Stimulated activated CD4-positive, alpha-beta T cell treated with anti-CD3 and anti-CD28 coated beads, Interleukin-4, amount 100 ng/mL, for 24 hours (primary cell): ENCODE measurements at places on chromosomes 3 and 15.

GRCh38 chr3:190543671-190544070 lies 29.8 kb downstream of the IL1RAP start:
- DNase-seq: no peak

DNA sequence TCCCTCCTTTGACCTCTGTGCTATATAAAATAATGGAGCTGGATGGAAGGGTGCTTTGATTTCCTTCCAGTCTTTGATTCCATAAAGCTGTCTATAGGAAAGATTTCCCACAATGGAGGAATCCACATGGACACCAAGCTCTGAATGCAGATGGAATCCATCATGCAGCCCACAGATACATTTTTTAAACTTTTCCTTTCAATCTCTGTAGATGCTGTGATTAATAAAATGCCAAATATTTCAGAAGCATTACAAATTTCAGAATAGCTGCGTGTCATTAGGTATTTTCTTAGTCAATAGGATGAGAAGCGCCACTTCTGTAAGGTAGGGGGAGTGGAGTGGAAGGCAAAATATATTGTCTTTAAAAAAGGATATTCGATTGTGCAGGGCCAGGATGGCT lies 489.0 kb downstream of the NTRK3 start:
- no peak for DNase-seq

- no peak for DNase-seq
These were observed 159.3 kb upstream of the NR2F2 start for GRCh38 chr15:96170979-96171739.

DNA sequence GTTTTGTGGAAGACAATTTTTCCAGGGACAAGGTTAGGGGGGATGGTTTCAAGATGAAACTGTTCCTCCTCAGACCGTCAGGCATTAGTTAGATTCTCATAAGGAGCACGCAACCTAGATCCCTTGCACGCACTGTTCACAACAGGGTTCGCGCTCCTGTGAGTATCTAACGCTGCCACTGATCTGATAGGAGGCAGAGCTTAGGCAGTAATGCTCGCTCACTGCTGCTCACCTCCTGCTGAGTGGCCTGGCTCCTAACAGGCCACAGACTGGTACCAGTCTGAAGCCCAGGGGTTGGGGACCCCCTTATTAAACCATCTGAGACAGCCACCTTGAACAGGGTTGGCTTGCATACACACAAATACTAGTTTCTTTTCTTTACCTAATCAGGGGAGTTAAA lies 13.5 kb upstream of the IMPG2 start:
- no peak for DNase-seq

GRCh38 chr3:72279631-72280041 lies 494.7 kb upstream of the PROK2 start:
- no peak for DNase-seq

DNA sequence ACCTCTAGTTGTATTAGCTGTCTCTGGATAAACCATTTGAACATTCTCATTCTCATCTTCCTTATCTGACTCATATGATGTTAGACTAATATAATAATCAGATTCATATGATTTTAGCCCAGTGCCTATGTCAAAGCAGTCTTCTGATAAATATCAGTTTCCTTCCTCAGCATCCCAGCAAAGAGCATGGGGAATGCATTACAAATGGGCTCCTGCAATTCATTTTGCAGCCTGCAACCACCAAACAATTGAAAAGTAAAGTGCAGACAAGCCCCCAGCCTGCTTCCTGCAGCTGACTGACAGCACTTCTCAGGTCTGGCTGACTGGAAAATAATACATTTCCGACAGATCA lies 78.2 kb upstream of the STAC start:
- DNase-seq: no peak

GRCh38 chr3:167918686-167919085 lies 177.0 kb downstream of the GOLIM4 start:
- no peak for DNase-seq

DNA sequence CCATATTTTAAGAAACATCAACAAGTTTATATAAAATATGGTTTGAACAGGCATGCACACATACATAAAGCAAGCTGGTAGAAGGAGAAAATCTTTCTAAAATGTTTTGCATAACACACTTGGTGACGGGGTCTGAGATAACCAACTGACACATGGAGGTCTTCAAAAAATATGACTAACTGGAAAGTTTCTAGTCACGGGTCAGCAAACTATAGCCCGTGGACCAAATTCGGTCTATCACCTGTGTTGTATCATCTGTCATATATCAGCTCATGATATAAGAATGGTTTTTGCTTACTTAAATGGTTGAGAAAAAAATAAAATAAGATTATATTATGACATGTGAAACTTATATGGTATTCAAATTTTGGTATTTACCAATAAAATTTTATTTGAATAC lies 465.1 kb downstream of the FOXP1 start:
- no peak for DNase-seq
